ENCODE measurements at places on chromosomes 7 and 10.

DNA sequence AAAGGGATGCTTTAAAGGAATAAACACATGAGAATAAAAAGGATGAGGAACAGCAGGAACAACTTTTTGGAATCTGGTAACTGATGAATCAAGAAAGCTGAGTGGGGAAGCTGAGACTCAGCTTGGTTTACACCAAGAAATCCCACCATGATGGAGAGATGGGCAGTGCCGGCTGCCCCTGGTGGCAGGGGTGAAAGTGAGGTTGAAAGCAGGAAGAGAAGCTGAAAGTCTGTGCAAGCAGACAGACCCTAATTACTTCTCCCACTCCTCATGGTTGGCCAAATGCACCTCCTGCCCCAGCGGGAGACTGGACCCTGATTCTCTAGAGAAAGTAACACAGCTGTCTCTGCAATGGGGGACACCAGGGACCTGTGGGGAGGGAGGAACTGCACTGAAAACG lies 57.6 kb upstream of the NANOS1 start:
- DNase-seq = no peak

DNA sequence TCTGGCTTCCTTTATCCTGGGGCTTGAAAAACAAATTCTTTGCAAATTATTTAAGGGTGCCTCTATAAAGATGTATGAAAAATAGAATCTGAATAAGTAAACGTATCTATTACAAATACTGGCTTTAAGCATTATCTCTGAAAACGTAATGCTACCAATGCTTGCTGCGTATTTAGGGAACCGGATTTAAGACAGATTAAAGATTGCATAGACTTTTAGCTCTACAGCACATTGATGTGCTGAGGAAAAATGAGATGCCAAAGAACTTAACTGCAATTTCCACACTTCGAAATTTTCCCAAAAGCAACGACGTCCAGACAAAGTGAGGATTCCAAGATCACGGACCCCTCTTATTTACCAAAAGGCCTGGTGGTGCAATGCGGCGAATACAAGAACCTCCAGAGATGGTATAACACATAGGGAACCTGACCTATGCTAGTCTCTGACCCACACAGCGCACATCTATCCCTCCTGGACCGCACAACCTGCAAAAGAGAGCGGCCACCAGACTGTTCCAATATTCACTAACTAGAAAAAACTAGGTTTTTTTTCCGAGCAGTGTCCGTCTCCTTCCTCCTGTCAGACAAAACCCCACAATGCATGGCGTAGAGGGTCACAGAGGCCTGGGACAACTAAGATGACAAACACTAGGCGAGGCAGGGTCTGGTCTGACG lies 34.3 kb upstream of the PHF14 start:
- no peak for DNase-seq

DNA sequence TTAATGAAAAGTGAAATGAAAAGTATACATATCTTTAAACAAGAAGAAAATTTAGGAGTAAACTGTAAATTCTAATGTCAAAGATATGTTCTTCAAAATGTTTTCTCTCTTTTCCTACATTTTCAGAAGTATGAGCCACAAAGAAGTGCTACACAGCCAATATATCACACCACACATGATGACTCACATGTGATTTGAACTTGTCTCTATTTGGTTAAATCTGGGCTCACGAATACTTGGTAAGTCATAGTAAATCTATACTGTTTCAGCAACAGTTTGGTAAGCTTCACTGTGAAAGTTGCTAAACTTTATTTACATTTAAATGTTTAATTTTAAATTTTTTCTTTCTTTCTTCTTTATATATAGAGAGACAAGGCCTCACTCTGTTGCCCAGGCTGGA lies 380.6 kb upstream of the IGFBP3 start:
- DNase-seq = peak; percentile 74

GRCh38 chr7:106729720-106730385 lies 68.9 kb upstream of the CCDC71L start:
- DNase-seq = no peak

DNA sequence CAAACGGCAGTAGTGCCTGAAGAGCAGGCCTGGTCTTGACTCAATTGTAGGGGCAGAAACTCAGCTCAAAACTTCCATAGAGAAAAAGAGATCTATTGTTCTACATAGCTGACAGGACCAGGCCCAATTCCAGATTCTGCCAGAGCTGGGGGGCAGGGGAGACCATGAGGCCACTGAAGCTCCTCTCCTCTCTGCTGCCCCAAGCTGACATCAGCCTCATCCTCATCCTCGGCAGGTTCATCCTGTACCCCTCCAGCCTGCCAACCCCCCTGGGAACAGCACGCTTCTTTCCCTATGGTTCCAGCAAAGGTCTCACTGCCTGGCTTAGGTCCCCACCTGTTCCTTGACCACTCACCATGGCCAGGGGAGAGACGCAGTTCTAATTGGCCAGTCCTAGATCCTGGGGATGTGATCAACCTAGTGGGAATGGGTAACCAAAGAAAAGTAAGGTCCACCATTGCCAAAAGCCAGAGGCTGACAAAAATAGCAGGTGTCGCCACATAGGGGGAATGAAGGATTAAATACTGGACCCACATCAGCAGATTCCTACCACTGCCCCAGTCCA lies 42.9 kb downstream of the CCDC3 start:
- no peak for DNase-seq

DNA sequence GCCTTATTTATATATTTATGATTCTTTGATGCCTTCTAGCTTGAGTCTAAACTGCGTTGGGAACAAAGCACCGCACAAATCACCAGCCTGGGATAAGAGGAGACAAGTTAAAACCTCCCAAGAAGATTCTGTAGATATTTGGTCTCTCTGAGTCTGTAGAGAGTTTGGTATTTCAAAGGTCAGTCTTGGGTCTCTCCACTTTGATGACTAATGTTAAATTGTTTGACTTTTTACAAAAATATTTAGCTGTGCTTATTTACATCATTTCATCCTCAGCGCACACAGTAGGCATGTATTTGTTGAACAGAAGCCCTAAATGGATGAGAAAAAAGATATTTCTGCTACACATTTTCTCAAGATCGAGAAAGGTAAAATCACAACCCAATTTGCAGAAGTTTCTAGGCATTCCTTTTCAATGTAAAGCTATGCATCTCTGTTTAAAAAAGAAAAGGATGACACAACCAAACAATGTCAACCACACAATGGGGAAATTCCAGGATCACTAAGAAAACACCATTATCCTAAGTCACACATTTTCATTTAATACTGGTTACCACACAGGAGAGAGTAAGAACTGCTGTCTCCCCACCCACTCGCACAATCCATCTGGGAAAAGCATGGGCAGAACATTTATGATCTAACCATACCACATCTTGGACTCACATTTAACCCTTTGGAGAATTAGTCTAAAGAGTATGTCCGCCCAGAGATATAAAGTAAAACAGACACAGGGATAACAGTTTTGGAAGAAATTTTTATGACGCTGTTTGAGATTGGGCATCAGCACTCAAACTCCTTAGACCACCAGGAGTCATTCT lies 4.4 kb downstream of the CDK6 start:
- peak; percentile 96 for DNase-seq

DNA sequence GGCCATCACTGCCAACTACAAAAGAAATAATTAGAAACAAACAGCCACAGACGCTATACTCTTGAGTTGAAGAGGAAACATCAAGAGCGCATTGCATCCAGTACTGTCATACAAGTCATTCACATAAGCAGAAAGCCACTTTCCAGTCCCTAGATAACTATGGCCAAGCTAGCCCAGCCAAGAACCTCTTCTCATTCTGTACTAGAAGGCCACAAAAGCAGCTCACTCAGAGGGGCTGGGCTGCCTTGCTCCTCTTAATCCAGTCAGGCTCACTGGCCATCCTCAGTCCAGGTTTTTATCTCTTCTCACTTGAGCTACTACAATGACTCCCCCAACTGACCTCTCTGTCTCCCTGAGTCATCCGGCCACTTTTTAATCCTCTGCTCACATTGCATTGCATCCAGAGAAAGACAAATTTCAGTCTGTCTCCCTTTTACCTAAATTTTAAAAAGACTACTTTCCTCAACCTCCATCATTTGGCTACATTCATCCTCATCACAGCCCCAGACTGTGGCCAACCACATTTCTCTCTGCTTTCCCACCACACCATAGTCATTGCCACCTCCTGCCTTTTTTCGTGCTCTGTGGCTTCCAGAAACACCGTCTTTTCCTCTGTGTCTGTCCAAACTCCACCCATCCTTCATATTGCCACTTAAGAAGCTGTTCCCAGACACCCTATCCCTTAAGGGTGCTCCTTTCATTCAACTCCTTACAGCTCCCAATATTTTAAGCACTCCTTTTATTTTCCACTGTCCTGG lies 25.0 kb downstream of the PPP1R3C start:
- DNase-seq = no peak

DNA sequence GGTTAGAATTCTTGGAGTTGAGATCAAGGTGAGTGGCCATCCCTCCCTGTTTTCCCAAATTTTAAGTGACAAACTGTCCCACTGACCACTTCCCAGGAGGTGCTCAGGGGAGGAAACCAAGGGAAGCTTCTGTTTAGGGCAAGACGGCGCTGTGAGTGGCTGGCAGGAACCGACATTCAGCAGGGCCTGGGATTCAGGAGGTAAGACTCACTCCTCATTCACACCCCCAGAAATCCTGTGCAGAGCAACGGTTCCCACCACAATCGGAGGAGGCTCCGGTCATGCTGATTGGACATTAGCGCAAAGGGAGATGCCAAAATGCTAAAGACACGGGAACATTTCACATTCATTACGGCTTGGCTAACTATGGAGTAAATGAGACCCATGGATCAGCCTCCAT lies 200.9 kb downstream of the GRID1 start:
- no peak for DNase-seq
